ENCODE measurements at places on chromosomes 16 and 17.

DNA sequence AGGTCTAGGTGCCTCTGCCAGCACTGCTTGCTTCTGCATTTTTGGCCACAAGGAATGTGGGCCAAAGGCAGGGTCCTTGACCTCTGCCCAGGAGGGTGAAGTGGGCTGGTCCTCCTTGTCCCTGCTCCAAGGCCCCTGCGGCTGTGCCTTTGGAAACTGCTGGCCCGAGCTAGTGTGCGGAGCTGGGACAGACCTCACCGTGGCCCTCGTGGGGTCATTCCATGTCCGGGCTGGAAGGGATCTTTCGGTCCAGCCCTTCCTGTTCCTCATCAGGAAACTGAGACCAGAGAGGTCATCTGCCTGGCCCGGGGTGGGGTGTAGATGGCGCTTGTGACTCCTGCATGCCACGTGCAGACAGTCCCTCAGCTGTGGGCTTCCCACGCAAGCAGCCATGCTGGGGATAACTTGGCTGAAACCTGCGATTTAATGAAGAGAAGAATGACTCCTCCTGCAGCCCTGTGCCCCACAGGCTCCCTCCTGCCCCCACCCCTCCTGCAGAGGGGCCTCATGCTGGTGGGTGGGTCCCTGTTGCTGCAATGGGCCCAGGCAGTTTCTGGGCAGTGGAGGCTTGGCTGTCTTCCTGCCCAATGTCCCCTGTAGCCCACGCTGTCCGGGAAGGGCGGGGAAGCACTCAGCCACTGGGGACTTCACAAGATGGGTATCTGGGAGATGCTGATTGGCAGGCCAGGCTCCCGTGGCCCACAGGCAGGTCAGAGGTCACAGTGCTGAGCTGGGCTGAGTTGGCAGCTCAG lies 245.2 kb downstream of the SEC14L1 start:
- DNase-seq: no peak

DNA sequence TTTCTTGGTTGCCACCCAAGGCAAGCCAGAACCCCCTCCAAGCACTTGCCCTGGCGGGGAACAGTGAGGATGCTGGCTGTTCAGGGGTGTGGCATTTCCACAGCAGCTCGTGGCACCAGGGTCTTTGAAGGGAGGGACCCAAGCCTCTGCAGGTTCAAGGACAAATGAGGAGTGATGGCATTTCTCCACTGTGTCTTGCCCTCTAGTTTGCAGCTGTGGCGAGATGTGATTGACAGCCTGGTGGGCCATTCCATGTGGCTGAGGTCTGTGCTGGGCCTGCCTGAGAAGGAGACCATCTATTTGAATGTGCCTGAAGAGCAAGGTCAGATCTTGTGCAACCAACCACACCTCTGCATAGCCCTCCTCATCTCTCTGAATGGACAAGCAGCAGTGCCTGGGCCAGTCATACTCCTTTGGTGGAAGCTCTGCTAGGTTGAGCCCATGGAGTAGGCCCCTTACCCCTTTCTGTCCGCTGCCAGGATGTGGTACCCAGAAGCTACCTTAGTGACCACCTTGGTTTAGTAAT lies 4.5 kb upstream of the EPN3 start:
- DNase-seq: no peak

DNA sequence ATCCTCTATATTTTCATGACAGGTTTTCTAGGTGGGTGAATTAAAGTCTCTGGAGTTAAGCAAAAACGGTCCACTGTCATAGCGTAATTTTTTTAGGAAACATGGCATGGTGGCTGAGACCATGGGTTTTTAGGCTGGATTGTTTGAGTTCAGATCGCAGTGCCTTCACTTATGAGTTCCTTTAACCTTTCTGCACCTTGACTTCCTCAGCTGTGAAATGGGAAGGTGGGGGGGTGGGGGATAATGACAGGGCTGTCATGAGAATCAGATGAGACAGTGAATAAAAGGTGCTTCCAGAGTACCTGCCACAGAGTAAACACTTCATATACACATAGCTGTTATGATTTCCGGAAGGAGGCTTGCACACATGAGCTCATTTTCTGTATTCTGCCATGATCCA lies 11.8 kb downstream of the PRCD start:
- DNase-seq: no peak

DNA sequence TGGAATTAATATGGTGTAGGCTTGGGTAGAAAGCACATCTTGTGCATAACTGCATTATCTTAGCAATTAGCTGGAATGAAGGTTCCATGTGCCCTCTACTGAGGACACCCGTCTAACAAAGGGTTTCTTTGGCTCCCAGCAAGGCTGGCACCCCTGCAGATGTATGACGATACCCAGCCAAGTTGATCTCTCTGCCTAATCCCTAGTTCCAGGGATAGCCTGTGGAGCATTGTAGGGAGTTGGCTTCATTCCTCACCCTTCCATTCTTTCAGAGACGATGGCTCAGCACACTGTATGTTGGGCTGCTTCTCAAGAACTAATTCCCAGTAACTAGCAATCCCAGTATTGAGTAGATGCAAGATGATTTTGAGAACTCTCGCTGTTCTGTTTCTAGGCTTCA lies 182.5 kb downstream of the SNX29 start:
- DNase-seq: no peak

- DNase-seq: no peak
Observed at GRCh38 chr17:4006745-4007211, 42.5 kb upstream of the ATP2A3 start.

DNA sequence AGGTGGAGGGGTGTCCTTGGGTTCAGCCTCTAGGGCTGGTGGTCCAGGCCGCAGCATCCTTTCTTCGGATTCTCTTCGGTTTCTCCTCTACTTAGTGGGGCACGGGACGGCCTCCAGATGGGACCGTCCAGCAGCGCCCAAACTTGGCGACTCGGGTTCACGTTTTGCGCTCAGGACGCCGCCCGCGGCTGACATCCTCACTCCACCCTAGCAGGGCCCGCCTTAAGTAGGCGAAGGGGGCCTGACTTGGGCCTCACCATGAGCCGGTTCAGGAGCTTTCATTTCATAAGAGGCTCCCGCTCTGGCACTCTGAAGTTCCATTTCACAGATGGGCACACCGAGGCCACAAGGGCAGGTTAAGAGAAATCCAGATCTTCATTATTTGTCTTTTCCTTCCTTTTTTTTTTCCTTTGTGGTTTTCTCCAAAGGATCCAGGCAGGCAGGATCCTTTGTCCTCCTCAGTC lies 141.2 kb downstream of the SEC14L1 start:
- no peak for DNase-seq
